Tibial nerve (tissue), 4 donors: ENCODE measurements at places on chromosomes 3 and 15. TPM values are rescaled to one million over a fixed set of nuclear protein-coding genes. Genes with fewer than 3 reads are reported as not detected.

Gene POTEB
- not detected for total RNA-seq

Gene GOLGA8M
- total RNA-seq = 5.9 TPM

DNA sequence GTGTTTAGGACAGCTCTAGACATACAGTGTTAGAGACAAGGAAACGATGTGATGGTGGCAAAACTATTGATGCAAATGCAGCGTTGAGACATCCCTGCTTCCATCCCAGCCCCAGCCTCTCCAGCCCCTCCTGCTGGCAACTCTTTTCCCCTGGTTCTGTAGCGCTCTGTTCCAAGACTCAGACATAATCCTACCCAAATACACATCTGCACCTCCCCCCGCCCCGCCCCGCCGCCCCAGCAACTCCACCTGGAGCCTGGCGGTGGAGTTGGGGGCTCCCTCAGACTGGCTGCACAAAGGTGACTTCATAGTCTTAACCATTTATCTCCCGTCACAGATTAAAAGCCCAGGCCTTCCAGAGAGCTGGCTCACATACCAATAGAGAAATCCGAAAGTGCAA, 7.2 kb upstream of the SEC22A start:
- H3K27me3 ChIP-seq = no peaks in the 10 kb centered on the region
- no peaks in the 10 kb centered on the region for H3K4me1 ChIP-seq
- no peaks in the 10 kb centered on the region for H3K36me3 ChIP-seq
- H3K27ac ChIP-seq = no peak overlapping the region

- no peak overlapping the region for H3K4me3 ChIP-seq
- no peaks in the 10 kb centered on the region for H3K36me3 ChIP-seq
- H3K27ac ChIP-seq = no peak overlapping the region
- no peaks in the 10 kb centered on the region for H3K4me1 ChIP-seq
- no peaks in the 10 kb centered on the region for H3K27me3 ChIP-seq
These were observed 17.1 kb downstream of the STX19 start for GRCh38 chr3:94011233-94011711.

- H3K4me3 ChIP-seq = no peak overlapping the region
- H3K27ac ChIP-seq = no peak overlapping the region
- DNase-seq = no peak
- H3K36me3 ChIP-seq = no peaks in the 10 kb centered on the region
These were observed 1.5 kb upstream of the DMXL2 start for GRCh38 chr15:51624022-51624421.

DNA sequence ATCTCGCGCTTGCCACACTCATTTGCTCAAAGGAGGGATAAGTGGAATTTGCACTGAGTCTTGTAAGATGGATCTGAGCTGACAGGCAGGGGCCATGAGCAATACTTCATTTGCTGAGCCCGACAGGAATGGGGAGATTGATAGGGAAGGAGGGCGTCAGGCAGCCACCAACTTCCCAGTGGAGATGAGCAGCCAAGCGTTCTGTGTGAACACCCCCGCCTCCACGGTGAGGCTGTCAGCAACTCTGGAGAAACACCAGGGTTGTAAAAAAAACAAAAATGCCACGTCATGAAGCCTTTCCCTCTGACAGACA, 36.8 kb downstream of the TLE3 start:
- no peak overlapping the region for H3K27ac ChIP-seq
- H3K36me3 ChIP-seq = no peaks in the 10 kb centered on the region
- H3K4me1 ChIP-seq = peaks cover 49% of the 10 kb centered on the region
- H3K27me3 ChIP-seq = no peaks in the 10 kb centered on the region
- H3K4me3 ChIP-seq = no peak overlapping the region
